NCI-H2081 treated with DMSO at 0.1 percent for 48 hours (cell line): ENCODE measurements at places on chromosomes 6 and 20.

- no peak for DNase-seq
Measured at GRCh38 chr20:62906209-62906608, 20.1 kb downstream of the DIDO1 start.

DNA sequence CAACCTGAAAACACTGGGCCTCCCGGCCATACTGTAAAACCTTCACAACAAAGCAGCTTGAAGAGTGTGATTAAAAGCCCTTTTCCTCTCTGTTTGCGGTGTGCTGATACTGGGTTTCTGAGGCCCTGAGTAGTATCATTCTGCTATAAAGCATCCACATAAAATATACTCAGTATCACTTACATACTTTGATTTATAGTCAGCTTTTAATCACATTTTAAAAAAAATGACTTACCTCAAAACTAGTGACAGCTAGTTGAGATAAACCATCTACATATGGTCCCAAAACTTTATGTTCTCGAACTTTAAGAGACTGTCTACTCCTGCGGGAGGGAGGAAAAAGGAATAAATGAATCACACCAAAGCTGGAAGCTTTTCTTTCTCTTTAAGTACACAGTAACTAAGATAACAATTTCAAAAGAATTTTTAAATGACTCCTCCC lies 135.7 kb downstream of the KIF13A start:
- no peak for DNase-seq

- no peak for DNase-seq
Measured at GRCh38 chr6:125477156-125477555, 175.4 kb upstream of the HDDC2 start.

- DNase-seq = no peak
Measured at GRCh38 chr6:151289399-151290007, 49.7 kb downstream of the AKAP12 start.

GRCh38 chr6:144665932-144666450 lies 380.9 kb downstream of the UTRN start:
- no peak for DNase-seq

GRCh38 chr20:63279931-63280330 lies 7.3 kb downstream of the ARFGAP1 start:
- no peak for DNase-seq

DNA sequence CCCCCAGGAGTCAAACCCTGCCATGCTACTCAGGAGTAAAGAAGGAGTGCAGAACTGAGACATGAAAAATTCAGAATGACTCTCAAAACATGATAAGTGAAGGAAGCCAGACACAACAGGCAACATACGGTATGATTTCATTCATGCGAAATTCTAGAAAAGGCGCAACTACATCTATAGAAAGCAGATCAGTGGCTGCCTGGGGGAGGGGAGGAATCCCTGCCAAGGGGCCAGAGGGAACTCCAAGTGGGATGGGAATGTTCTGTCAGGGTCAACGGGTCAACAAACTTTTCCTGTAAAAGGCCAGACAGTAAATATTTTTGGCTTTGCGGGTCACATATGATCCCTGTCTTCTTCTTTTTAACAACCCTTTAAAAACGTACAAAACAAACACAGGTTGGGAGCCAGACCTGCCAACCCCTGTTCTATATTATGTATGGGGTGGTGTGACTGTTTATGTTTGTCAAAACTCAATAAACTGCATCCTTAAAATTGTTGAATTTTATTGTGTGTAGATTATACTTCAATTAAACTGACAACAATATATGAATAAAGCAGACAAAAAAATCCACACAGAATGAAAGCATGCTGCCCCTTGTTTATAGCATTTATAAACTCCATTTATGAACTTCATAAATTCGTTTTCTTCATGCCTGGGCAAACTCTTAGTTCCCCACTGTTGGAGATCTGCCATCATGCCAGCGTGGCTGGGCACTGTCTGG lies 56.6 kb upstream of the TRAF3IP2 start:
- DNase-seq = no peak

DNA sequence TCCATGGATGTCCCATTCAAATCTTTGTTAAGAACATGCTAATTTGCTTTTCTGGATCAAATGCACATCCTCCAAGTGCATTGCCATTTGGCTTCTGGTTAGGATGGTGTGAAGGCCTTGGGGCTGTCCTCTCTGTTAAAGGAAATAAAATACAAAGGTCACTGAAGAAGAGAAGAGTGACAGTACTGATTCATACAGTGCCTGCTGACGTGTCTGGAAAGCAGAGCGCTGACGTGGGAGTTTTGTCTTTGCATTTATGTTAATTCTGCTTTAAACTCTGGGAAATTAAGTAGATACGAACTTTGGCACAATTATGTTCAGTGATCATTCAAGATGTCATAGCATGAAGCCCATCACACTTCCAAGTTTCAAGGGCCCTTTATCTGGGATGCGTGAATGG lies 33.2 kb downstream of the SYNDIG1 start:
- DNase-seq = no peak
